ENCODE measurements at places on chromosomes 12 and 14.

- DNase-seq, result no peak
These were observed 5.5 kb downstream of the CEP170B start for GRCh38 chr14:104870368-104871144.

- no peak for DNase-seq
These were observed 2.8 kb downstream of the SLC2A13 start for GRCh38 chr12:40103043-40103442.

DNA sequence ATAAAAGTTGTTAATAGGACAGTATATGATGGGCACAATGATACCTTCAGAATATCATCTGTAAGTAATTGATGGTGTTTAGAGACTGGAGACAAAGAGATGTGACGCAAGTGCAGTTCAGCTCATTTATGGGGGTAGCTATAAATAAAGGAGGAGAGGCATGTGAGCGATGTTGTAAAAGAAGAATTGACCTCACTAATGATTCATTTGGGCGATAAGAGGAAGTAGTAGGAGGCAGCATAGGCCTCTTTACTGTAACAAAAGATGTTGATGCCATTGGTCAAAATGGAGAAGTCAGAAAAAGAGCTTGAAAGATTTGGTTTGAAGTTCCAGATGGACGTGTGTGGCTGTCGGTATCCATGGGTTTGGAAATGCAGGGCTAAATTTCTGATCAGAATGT lies 70.0 kb downstream of the FLRT2 start:
- peak; percentile 17 for DNase-seq

- no peak for DNase-seq
These were observed 29.9 kb downstream of the ZBTB42 start for GRCh38 chr14:104830781-104831180.

- no peak for DNase-seq
These were observed 8.1 kb downstream of the AVIL start for GRCh38 chr12:57810450-57810849.

- DNase-seq, result no peak
These were observed 32.0 kb upstream of the LMNTD1 start for GRCh38 chr12:25585021-25585523.

DNA sequence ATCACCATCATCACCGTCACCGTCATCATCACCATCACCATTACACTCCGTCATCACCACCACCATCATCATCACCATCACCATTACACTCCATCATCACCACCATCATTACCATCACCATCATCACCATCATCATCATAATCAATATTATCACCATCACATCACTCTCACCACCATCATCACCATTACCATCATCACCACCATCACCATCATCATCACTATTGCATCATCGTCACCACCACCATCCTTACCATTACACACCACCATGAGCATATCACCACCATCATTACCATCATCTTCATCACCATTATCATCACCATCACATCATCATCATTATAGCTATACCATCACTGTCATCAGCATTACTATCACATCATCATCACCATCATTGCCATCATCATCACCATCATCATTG lies 93.7 kb downstream of the KIF26A start:
- no peak for DNase-seq

DNA sequence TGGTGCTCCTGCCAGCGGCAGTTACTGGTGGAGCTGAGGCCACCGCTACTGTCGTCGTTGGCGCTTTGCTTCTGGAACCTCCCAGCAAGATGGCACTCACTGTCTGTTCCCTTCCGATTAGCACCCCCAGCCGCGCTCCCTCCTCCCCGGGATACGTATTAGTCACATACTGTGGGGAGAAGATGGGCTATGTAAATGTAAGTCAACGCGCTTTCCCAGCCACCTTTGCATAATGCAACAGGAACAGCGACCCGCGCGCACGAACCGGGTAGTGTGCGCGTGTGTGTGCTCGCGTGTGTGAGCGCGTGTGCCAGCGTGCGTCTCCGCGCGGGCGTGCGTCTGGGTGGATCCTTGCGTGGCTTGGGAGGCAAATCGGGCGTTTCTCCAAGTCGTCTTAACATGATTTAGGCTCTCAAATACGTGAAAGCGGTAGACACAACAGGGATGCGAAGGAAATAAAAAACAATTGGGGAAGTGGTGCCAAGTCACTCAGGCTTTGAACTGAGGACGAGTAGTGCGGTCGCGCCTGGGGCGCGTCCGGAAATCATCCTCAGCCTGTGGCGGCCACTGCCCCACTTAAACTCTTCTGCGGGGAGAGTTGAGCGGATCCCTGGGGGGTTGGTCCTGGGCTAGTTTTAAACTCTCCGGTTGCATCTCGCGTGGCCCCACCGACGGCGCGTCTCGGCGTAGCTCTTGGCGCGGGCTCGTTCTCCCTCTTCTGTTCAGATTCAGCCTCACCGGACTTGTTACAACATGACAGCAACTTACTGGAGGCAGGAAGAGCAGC lies 1.8 kb downstream of the FLRT2 start:
- DNase-seq, result no peak

DNA sequence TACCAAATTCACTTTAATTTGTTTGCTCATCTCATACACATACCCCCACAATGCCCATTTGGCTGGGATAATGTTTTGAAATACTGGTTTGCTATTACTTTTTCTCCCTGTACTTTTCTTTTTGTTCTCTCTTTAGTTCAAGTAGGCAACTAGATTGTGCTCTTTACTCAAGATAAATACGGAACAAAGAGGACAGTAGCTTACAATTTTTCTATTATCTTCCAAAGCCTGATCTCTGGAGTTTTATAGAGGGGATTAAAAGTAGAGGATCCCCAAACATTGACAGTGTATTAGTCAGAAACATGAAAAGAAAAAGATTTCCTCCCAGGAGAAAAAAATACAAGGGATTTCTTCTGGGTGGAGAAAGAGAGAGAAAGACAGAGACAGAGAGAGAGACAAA lies 102.1 kb upstream of the FSCB start:
- no peak for DNase-seq

DNA sequence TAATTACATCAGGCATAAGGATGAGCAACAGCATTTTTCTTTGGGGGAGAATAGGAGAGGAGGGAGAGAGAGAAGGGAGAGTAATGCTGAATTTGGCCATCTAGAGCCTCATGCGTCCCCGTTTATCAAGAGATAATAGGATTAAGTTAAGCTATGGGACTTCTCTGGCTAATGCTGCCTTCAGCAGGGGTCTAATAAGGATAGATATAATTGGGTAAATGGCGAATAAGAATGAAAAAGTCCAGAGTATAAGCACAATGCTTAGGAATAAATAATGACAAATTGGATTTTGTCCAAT lies 470.0 kb downstream of the EGLN3 start:
- no peak for DNase-seq

- DNase-seq, result no peak
These were observed 491.4 kb downstream of the APAF1 start for GRCh38 chr12:99136516-99136915.

- DNase-seq, result no peak
These were observed 1062.1 kb downstream of the SLC6A15 start for GRCh38 chr12:83850531-83850930.

DNA sequence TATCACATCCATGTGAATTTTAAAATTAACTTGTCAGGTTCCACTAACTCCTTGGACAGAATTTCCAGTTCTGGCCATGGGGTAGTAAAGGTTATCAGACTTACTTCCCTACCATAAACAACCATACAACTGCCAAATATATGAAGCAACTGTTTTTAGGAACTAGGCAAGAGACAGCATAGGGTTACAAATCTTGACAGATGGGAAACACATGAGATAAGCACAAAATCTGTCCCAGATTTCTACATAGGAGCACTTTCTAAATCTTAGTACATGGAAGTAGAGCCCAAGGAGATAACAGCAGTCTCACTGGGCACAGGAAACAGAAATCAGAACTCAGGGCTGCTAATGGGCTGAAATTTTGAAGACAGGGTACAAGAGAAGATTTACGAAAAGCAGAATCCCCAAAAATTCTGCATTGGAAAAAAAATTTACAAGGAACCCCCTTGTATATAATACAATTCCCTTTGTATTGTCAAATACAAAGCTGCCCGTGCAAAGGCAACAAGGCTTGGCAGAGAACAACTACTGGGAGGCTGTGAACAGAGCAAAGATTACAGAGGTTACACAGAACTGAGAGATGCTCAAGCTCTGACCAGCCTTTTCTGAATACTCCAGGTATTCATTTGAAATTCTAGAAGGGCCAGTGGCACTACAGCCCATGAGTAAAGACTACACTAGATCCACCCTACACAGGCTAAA lies 43.2 kb downstream of the GALNT4 start:
- no peak for DNase-seq

- DNase-seq, result no peak
These were observed 306.2 kb downstream of the GALC start for GRCh38 chr14:87686746-87687145.

DNA sequence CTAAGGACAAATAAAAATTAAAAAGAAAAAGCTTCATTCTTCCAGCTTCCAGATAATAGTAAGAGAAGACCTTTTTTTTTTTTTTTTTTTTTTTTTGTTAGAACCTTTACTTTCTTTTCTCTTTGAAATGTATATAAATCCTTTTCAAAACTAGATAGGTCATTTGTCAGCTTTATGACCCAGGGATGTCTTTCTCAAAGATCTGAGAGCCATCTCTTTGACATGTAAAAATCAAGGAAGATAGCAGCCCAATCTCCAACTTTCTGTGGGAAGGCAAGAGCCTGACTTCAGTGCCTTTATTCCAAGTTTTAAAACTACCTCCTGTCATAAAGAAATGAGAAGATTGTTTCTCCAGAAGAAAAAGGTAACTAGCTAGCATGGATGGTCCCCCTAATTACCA lies 203.3 kb upstream of the LRFN5 start:
- DNase-seq, result no peak

DNA sequence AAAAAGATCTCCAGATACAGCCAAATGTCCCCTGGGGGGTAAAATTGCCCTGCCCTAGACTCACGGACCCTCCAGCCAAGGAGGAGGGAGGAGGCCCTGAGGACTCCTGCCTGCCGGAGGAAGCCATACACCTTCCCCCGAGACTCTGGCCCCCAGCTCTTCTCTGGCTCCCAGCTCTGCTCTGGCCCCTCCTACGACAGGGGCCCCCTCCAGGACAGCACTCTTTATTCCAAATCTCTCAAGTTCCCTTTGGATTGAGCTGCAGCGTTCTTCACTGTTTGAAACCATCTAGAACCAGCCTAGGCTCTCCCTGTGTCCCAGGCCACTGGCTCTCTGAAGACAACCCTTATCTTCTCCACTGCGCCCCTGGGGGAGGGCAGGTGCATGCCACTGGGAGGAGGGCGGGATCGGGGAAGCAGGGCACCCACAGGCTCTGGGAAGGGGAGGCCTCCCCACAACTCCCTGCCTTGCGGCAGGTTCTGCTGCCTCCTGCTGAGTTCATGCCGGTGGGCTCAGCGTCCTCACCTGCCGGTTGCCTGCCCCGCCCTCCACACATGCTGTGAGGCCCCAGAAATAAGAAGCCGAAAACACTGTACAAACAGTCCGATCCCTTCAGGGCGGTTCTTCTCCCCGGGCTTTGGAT lies 112.7 kb downstream of the DICER1 start:
- no peak for DNase-seq

DNA sequence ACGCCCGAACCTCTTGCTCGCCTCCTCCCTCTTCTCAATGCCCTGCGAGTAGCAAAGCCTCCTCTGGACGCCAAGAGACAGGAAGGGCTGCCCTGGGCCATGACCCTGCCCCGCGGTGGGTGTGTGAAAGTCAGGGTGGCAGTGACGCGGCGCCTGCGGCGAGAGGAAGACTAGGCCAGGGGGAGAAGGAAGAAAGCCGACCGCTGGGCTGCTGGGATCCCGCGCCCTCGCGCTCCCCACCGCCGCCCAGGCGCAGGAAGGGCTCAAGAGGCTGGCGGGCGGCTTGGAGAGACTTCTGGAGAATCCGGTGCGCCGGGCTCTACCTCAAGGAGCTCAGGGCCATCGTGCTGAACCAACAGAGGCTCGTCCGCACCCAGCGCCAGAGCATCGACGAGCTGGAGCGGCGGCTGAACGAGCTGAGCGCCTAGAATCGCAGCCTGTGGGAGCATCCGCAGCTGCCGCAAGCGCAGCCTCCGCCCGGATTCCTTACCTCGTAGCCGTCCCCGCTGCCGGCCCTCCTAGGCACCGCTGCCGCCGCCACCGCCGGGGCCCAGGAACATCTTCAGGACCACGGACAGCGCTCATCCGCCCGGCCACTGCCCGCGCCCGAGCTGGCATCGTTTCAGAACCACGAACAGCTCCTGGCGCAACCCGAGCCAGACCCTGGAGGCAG lies 105.0 kb upstream of the PRB2 start:
- peak; percentile 57 for DNase-seq

Data from CD4-positive, alpha-beta T cell treated with Interleukin-15 for 1 hour (primary cell).